ENCODE measurements at places on chromosomes 16 and 17.

GRCh38 chr16:12411516-12411915 lies 392.2 kb downstream of the CPPED1 start:
- no peak for ATAC-seq

- ATAC-seq, result no peak
Observed at GRCh38 chr16:53152329-53152728, 97.5 kb downstream of the CHD9 start.

DNA sequence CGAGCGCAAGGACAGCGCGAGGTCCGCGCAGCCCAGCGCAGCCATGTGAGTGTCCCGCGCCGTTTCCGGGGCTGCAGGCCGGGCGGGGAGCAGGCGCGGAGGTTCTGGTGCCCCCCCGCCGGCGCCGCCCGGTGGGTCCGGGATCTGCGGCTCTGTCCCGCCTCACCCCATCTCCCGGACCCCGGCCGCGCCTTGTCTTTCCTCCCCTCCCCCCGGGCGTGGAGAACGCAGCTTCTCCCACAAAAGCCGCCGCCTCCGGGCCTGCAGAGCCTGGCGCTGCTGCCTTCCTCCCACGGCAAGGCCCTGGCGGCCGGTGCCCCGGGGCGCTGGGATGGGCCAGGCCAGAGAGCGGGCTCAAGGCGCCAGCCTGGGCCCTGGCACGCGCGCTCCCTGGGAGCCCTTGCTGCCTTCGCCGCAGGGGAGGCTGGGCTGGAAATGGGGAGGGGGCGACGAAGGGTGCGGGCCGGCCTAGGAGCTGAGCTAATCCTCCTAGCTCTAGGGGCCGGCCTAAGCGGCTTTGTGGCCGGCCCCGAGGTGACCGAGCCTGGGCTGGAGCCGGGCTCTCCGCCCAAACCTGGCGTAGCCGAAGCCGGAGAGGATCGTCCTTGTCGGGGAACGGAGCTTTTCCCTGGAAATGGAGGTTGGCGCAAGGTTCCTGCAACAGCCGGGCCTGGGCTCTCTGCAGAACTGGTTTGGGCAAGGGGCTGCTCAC lies 397 bp downstream of the RIPOR1 start:
- peak; percentile 67 for ATAC-seq

GRCh38 chr16:69105501-69106361 lies at the start of gene HAS3:
Gene HAS3 (plus strand): TSS chr16:69105653. CDS start chr16:69109396, 3,743 bp downstream.
- ATAC-seq, result peak; percentile 83

DNA sequence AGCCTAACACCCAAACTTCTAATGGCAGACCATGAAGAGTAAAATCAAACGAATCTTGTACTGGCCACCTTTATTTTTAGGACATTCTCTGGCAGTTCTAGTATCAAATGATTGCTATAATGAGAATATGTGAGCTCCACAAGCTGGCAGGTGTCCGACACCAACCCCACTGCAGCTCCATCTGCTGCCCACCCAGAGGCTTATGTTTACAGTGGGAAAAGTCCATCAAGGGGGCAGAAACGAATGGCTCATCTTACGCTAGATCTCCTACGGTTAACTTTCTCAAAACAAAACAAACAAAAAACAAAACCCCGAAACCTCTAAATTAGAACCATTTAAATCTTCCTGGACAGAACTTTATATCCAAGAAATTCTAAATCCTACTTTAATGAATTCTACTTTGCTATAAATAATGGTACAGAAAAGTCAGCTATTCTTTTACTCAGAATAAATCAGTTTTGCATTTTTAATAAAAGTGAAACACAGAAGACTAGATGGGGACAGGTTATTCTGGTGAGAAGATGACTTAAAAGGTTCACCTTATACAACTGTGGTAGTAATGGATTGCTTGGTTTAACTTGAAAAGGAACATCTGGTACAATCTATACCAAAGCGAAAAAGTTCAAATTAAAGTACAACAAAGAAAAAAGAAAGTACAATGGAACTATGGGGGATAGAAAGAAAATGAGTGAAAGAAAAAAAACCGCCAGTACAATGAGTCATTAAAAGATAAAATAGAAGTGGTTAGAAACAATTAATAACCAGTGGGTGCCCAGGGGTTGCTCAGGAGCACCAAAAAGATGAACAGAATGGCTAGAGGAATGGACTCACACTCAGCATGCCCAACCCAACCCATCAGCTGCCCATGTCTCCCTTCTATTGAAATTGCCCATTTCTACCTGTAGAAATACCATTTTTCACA lies 40.2 kb downstream of the GRB2 start:
- no peak for ATAC-seq

- no peak for ATAC-seq
Observed at GRCh38 chr16:78310196-78310595, 210.7 kb downstream of the WWOX start.

- no peak for ATAC-seq
Observed at GRCh38 chr16:69116256-69116875, 10.9 kb downstream of the HAS3 start.

Data from SK-N-SH treated with all-trans-retinoic acid at 6 μM for 48 hours (cell line).